HFFc6 (cell line): ENCODE measurements at places on chromosomes 3 and 15. TPM values are rescaled to one million over a fixed set of nuclear protein-coding genes. Genes with fewer than 3 reads are reported as not detected.

The POC1A gene
- total RNA-seq, result 11.0 to 21.5 TPM (median 18.9 TPM) in 3 replicates

The SI gene
- not detected in 3 replicates for total RNA-seq

The GOLGA6L10 gene
- 0.54 and 0.68 TPM in 2 replicates for total RNA-seq

The FBXO45 gene
- 6.5 to 10.3 TPM (median 8.3 TPM) in 3 replicates for total RNA-seq

The UBE2E2 gene
- 41.5 to 53.0 TPM (median 43.9 TPM) in 3 replicates for total RNA-seq

The HEMK1 gene
- total RNA-seq, result 18.6 to 21.6 TPM (median 19.5 TPM) in 3 replicates

DNA sequence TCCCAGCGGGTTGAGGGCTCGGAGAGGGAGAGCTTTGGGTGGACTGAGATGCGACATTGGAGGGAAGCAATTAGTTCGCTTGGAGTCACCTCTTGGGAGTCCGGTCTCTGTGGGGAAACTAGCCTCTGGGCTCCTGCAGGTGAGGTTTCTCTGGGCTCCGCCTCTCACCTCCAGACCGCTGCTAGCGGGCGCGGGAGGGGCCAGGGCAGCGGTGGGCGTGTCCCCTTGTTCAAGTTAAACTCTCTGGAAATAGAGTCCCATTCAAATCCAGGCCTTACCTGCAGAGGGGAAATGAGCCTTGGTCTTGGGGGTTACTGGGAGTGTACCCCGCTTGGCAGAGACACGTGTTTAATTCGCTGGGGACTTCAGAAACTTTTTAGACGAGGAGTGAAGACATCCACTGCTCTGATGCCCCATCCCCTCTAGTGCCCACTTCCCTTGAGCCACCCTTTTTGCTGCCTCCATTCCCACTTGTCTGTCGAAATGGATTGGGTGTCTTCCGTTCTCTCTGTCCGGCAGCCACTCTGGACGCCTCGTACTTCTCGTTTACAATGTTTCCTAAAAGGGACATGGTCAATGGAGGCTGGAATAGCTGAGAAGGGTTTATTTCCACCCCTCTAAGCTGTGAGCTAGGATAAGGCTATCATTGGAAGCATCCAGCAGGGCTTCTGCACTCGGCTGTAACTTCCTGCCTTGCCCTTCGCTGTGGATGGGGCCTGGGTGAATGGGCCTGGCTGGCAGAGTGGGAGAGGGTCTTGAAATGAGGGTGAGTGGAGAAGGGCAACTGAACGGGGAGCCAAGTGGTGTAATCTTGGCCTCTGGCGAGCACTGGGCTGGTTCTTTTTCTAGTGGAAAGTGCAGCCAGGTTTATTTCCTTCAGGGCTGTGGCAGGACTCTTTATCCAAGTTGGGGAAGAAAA is 1.1 kb downstream of the MITF start:
- peak overlapping the region; percentile 50 for H3K27ac ChIP-seq
- no peaks in the 10 kb centered on the region; the same call in none of the 2 replicates for H3K27me3 ChIP-seq
- H3K4me1 ChIP-seq, result peaks cover 62% of the 10 kb centered on the region

- DNase-seq, result peak; percentile 45
- peaks cover 74% of the 10 kb centered on the region for H3K4me1 ChIP-seq
- H3K27ac ChIP-seq, result peak overlapping the region; percentile 61
- no peak overlapping the region for H3K4me3 ChIP-seq
- no peaks in the 10 kb centered on the region for H3K36me3 ChIP-seq
These were observed 5.9 kb upstream of the CLDN16 start for GRCh38 chr3:190382082-190382481.

GRCh38 chr3:186461141-186461540 is 83.0 kb downstream of the CRYGS start:
- peaks cover 17% of the 10 kb centered on the region for H3K27me3 ChIP-seq
- H3K36me3 ChIP-seq, result no peaks in the 10 kb centered on the region
- no peak overlapping the region for H3K4me3 ChIP-seq
- H3K4me1 ChIP-seq, result peaks cover 13% of the 10 kb centered on the region; the same call in 1 of the 2 replicates
- no peak overlapping the region for H3K27ac ChIP-seq
- peak; percentile 45 for DNase-seq

- peak; percentile 42 for DNase-seq
- peaks cover 15% of the 10 kb centered on the region for H3K4me1 ChIP-seq
- H3K36me3 ChIP-seq, result peaks cover 9% of the 10 kb centered on the region
- peaks cover 7% of the 10 kb centered on the region for H3K27me3 ChIP-seq
- peak overlapping the region; percentile 91 for H3K4me3 ChIP-seq
- no peak overlapping the region for H3K27ac ChIP-seq
These were observed 16.7 kb upstream of the WNT7A start for GRCh38 chr3:13896473-13897154.

DNA sequence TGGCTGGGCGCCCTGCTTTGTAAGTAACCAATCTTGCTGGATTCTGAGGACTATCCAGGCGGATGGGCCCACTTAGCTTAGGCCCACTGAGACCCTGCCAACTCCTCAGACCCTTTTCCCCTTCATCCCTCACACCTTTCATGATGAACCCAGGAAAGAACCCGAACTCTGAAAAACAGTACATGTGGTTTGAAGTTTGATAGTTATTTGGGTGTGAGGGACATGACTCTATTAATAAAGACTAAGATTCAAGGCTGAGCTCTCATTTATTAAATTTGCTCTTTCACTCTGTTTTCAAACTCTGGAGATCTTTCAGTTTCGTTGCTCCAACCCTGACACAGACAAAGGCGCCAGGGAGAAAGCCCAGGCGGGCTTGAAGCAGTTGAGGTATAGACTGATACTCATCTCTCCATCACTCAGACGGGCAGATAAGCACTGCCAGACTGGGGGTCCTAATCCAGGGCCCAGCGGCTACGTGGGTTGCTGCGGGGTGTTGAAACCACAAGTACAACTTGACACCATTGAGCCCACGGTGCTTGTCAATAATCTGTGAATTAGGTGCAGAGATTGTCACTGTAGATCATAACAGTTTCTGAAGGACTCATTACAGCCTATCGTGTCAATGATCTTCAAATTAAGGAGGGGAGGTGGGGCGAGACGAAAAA is 7.2 kb upstream of the SOX2 start:
- no peaks in the 10 kb centered on the region for H3K36me3 ChIP-seq
- peaks cover 32% of the 10 kb centered on the region for H3K27me3 ChIP-seq
- no peak overlapping the region for H3K27ac ChIP-seq
- peak overlapping the region; percentile 35; the same call in 1 of the 2 replicates for H3K4me3 ChIP-seq
- H3K4me1 ChIP-seq, result peaks cover 18% of the 10 kb centered on the region

- no peak overlapping the region for H3K27ac ChIP-seq
- H3K4me1 ChIP-seq, result peaks cover 4% of the 10 kb centered on the region; the same call in 1 of the 2 replicates
- H3K36me3 ChIP-seq, result peaks cover 71% of the 10 kb centered on the region
- peaks cover 6% of the 10 kb centered on the region for H3K27me3 ChIP-seq
- no peak overlapping the region for H3K4me3 ChIP-seq
- no peak for DNase-seq
These were observed 87.3 kb upstream of the CGNL1 start for GRCh38 chr15:57288926-57289580.

DNA sequence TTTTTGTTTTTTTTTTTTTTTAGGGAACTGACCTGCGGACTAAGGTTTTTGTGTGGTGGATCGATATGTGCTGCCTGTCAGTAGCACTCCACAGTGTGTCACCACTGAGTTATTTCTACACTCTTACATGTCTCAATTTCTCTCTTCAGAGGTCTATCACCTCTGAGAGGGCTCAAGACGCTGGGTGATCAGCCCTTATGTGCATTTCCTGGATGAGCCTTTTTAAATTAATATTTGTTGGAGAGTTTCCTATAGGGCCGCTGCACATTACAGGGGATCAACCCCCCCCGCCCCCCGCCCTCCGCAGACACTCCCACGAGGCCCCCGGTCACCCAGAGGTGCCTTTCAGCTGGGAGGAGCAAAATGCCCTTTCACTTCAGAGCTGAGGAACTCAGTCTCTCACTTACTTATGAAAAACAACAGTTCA is 34.5 kb upstream of the AP4E1 start:
- peaks cover 23% of the 10 kb centered on the region for H3K4me1 ChIP-seq
- H3K27me3 ChIP-seq, result peaks cover 8% of the 10 kb centered on the region
- no peaks in the 10 kb centered on the region for H3K36me3 ChIP-seq
- no peak overlapping the region for H3K4me3 ChIP-seq
- no peak for DNase-seq

- H3K36me3 ChIP-seq, result peaks cover 5% of the 10 kb centered on the region; the same call in 1 of the 2 replicates
- peaks cover 68% of the 10 kb centered on the region for H3K4me1 ChIP-seq
- H3K4me3 ChIP-seq, result peak overlapping the region; percentile 67
- peak; percentile 71 for DNase-seq
- H3K27ac ChIP-seq, result peak overlapping the region; percentile 94
These were observed 51.7 kb upstream of the SLC4A7 start for GRCh38 chr3:27535809-27536392.

DNA sequence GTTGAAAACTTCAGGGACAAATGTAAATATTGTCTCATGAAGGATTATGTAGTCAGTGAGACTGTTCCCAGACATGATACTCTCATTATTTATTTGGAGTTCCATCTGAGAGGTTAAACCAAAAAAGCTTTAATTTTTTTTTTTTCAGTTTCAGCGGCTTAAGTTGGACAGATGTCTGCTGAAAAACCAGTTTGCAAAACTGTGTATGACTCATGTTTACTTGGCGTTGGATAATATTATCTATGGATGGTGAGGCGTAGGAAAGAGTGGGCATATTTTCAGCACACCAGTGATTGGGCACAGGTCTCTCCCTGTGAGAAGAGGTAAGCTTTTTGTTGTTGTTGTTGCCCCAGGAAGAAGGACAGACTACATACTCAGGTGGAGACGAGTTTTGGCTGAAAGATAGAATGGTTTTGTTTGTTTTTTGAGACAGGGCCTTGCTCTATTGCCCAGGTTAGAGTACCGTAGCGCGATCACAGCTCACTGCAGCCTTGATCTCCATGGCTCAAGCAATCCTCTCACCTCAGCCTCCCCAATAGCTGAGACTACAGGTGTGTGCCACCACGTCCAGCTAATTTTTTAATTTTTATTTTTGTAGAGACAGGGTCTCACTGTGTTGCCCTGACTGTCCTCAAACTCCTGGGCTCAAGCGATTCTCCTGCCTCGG is 16.4 kb upstream of the ANXA2 start:
- peak; percentile 26 for DNase-seq
- H3K4me3 ChIP-seq, result 0 out of 2 replicates have a peak overlapping the region, but pooled peaks have one; percentile 11
- H3K27ac ChIP-seq, result peak overlapping the region; percentile 49
- H3K27me3 ChIP-seq, result peaks cover 2% of the 10 kb centered on the region; the same call in 1 of the 2 replicates
- H3K36me3 ChIP-seq, result 0 out of 2 replicates have a peak, but pooled peaks cover 5% of the 10 kb centered on the region

GRCh38 chr3:35383719-35384555 is 255.4 kb upstream of the ARPP21 start:
- H3K27ac ChIP-seq, result no peak overlapping the region
- no peaks in the 10 kb centered on the region for H3K36me3 ChIP-seq
- H3K4me3 ChIP-seq, result no peak overlapping the region
- peaks cover 2% of the 10 kb centered on the region for H3K27me3 ChIP-seq
- H3K4me1 ChIP-seq, result no peaks in the 10 kb centered on the region
